Stimulated activated CD8-positive, alpha-beta memory T cell treated with anti-CD3 and anti-CD28 coated beads, Interleukin-7, amount 100 ng/mL, for 4 hours (primary cell): ENCODE measurements at places on chromosomes 7 and 10.
A peak's percentile ranks its signal among the peaks of the same experiment; 100 is the strongest.

DNA sequence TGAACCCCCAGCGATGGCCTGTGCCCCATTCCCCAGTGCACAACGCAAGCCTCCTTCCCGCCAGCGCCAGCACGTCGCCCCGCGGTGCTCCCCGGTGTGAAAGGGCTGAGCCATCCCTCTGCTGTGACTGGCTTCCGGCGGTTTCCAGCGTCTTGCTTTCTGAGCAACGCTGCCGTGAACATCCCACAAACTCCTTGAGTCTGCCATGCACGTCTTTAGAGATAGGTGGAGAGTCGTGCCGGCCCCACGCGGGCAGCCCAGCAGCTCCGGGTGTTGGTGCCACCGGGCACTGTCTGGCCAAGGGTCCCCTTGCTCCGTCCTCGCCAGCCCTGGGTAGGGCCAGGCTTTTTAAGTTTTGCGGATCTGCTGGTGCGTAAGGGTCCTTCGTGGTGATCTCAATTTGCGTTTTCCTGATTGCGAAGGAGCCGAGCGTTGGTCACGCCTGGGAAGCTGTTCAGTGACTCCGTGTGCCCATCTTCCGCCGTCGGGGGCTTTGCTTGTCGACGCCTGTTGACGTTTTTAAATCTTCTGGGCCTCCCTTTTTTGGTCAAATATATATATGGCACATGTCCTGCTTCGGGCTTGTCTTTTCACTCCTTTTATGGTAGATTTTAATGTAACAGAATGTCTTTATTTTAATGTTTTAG, 70.6 kb downstream of the FOXL3 start:
- no peak for DNase-seq

DNA sequence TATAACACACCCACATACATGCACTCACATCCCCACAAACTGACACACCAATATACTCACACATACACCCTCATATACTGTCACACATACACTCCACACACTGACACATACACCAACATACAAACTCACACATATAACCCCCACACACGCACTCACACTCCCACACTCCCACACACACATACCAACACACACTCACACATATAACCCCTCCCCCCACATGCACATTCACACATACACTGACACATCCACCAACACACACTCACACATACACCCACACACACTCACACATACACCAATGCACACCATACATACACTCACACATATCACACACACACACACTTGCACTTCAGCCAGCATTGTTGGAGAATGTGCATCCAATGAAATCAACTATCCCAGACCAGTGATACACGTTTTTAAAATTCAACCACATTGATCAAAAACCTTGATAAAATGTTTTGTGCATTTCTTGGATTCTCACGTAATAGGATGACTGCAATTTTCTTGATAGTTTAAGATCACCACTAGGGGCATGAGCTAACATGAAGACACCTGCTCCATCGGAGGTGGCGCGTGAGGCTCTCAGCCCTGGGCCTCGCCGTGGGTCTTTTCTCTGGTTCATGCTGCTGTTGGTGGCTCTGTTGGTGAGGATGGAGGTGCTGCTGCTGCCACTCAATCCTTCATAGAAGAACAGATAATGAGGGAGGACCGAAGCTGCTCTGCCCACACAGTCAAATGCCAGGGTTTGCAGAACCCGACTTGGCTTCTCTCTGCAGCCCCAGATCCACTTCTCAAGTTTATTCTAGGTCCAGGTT, 32.1 kb upstream of the CHST15 start:
- DNase-seq, result no peak

DNA sequence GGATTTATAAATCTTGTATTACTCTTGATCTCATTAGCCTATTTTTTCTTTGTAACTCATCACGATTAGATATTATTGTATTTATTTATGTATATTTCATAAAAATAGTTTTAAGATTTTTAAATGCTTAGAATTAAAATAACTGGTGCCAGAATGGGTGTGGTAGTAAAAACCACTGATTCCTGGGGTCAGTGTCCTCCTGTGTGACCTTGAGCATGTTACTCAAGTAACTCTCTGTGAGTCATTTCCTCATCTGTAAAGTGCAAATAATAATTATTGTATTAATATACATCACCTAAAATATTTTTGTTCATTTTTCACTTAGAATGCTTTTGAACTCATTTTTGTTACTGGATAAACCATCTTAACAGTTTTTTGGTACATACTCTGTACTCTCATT, 91.3 kb upstream of the TMEM229A start:
- no peak for DNase-seq

GRCh38 chr10:84525120-84525806, 196.9 kb downstream of the CCSER2 start:
- no peak for DNase-seq

DNA sequence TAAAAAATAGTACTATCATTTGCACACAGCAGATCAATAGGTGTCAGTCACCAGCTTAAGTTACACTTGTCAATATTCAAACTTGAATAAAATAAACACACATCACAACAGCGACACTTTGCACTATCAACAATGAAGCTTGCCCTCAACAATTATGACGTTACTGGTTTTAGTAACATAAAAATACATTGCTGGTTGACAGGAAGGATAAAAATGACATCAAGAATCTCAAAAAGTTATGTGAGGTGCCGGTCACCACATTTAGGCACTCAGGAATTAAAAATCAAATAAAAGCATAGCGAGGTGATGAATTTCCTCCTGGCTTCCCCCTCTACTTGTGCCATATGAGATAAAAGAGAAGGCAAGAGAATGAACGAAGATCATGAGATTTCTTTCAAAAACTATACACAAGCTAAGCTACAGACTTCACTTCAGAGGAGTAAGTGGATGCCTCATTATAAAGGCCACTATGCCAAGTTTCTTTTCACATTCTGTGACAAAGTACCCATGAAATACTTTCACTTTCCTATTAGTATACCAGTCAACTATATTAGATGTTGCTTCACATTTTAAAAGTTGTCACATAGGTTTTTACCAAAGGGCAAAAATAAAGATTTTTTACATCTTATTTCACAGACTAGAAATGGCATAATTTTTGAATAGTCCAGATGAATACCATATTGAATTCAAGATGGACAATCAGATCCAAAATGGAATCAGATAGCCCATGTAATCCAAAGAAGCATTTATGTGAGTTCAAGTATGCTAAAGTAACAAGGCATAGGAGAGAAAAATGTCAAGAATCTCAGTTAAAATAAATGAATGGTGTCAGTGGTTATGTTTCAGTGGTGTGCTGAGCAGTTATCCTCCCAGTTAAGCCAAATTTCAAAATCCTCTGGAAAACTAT, 3.6 kb downstream of the CCDC71L start:
- no peak for DNase-seq

DNA sequence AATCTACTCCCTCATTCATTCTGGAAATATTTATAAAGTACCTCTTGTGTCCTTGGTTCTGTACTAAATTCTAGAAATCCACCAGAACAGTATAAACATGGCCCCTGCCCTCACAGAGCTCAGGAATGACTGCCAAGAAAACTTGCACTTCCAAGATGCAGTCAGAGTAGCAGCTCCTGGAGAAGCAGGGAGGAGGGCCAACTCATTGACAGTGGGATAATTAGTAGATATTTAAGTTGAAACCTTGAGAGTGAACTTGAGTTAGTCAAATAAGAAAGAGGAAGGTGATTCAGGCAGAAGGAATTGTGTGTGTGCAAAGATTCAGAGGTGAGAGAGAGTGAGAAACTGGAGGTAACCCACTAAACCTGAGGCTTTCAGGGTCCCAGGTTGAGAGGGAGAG, 182.2 kb upstream of the INHBA start:
- DNase-seq, result no peak

- DNase-seq, result no peak
These were observed 78.4 kb downstream of the SLC16A9 start for GRCh38 chr10:59631237-59631636.

GRCh38 chr10:33034931-33035330, 76.9 kb upstream of the ITGB1 start:
- DNase-seq, result no peak

DNA sequence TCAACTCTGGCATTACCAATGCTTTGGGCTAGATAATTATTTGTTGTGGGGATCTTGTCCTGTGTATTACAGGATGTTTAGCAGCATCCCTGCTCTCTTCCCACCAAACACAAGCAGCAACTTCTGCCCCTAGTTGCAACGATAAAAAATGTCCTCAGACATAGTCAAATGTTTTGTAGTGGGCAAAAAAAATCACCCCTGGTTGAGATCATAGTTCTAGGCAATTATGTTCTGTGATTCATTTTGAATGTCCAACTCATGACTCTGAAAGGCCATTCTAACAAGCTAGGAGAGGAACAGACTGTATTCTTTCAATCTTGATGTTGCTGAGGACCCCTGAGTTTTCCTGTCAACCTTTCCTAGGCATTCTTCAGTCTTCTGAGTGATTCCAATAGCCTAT, 79.5 kb downstream of the RTKN2 start:
- DNase-seq, result no peak

GRCh38 chr7:76352193-76352592, 6.6 kb downstream of the YWHAG start:
- no peak for DNase-seq

- no peak for DNase-seq
These were observed 46.1 kb downstream of the CYTH3 start for GRCh38 chr7:6226194-6226799.

DNA sequence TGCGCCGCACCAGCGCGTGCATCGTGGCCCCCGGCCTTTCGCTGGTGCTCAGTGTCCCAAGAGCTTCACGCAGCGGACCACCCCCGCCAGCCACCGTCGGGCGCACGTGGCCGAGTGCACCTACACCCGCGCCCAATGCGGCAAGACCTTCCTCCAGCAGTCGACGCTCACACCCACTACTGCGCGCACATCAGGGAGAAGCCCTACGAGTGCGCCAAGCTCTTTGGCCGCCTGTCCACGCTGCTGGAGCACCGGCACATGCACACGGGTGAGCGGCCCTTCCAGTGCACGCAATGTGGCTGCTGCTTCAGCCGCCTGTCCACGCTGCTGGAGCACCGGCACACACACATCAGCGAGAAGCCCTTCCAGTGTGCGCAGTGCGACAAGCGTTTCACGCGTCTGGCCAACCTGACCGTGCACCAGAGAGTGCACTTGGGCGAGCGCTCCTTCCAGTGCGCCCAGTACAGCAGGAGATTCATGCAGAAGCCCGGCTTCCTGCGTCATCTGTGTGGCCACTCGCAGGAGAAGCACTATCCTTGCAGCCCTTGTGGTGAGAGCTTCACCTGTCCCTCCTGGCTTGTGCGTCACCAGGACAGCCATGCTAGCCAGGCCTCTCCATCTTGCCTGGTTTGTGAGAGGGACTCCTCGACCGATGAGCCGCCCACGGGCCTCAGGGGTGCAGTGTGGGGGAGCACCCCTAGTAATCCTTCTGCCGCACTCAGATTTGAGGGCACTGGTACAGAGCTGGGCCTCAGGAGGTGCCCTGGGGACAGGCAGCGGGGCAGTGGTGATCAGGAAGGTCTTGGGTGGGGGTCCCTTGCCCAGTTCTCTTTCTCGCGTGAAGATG, 32.9 kb downstream of the ZNF783 start:
- DNase-seq, result no peak

DNA sequence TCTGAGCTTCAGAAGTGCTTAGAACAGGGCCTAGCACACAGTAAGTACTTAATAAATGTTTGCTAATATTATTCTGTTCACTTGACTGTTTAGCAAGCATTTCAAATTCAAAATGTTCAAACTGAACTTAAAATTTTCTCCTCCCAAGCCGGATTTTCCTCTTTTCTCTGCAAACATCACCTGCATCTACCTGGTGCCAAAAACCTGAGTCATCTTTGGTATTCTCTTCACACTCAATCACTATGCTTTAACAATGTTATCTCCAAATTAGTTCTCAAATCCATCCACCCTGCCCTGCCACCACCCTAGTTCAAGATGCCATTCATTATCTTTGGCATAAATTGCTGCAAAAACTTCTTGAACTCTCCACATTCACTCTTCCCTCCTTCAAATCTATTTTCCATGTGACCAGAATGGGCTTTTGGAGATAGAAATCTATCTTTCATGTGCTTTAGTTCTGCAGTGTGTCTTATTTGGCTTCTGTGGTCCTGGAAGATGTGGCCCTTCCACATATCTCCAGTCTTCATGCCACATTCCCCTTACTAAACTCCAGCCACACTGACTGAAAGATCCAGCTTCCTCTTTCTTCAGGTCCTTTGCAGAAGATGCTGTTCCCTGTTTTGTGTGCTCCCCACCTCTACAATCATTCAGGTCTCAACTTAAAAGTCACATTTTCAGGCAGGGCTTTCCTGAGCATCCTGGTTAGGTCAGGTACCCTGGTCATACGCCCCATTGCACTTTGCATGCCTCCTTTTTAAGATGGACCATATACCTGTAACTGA, 2.0 kb downstream of the GGCT start:
- DNase-seq, result no peak

- no peak for DNase-seq
These were observed 67.4 kb downstream of the HHEX start for GRCh38 chr10:92757066-92757710.

GRCh38 chr10:13698217-13698616, 111.5 kb downstream of the PRPF18 start:
- DNase-seq, result no peak

DNA sequence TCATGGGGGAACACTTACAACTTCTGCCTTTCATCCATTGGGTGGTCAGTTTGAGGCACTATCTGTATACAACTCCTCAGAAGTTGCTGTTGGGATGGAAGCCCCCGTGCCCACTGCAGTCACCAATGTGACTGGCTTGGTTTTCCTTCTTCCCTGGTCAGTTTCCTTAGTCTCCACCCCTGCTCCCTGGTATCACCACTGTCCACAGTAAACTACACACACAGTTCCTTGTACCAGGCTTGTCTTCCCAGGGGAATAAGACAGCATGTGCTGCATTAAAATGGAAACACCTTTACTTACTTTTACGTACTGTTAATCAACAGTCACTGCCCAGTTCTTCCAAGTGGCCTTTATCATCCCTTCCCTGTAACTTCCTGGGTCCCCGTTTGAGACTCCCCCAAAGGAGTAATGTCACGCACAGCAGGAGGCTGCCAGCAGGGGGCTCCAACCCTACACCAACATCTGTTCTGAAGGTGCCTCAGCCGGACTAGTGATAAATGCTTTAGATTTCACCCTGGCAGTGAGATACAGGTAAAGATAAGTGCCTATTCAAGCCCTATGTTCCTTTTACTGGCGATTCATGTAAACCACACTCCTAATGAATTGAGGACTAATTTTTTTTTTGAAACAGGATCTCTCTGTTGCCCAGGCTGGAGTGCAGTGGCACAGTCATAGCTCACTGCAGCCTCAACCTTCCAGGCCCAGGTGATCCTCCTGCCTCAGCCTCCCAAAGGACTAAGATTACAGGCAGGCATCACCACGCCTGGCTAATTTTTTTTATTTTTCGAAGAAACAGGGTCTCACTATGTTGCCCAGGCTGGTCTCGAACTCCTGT, 45.3 kb upstream of the PIK3AP1 start:
- peak; percentile 69 for DNase-seq

GRCh38 chr7:18515067-18515466, 19.5 kb downstream of the HDAC9 start:
- no peak for DNase-seq

DNA sequence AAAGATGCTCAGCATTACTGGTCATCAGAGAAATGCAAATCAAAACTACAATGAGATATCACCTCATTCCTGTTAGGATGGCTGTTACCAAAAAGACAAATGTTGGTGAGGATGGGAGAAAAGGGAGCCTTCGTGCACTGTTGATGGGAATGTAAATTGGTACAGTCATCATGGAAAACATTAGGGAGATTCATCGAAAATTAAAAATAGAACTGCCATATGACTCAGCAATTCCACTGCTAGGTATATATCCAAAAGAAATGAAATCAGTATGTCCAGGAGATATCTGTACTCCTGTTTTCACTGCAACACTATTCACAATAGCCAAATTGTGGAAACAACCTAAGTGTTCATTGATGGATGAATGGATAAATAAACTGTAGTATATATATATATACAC, 228.1 kb downstream of the ACTR3B start:
- no peak for DNase-seq
